ENCODE measurements at places on chromosomes 2 and 18.

DNA sequence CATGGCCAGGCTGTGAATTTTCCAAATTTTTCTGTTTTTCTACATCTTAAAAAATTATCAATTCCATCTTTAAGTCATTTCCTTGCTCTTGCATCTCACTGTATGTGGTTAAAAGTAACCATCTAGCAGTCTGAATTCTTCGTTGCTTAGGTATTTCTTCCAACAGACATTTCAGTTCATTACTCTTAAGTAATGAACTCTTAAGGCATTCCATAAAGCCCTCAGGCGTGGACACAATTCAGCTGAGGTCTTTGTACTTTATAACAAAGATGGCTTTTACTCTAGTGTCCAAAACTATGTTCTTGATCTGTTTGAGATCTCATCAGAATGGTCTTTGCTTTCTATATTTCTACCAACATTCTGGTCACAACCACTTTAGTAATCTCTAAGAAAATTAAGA is 253.9 kb upstream of the GCFC2 start:
- no peak for DNase-seq

DNA sequence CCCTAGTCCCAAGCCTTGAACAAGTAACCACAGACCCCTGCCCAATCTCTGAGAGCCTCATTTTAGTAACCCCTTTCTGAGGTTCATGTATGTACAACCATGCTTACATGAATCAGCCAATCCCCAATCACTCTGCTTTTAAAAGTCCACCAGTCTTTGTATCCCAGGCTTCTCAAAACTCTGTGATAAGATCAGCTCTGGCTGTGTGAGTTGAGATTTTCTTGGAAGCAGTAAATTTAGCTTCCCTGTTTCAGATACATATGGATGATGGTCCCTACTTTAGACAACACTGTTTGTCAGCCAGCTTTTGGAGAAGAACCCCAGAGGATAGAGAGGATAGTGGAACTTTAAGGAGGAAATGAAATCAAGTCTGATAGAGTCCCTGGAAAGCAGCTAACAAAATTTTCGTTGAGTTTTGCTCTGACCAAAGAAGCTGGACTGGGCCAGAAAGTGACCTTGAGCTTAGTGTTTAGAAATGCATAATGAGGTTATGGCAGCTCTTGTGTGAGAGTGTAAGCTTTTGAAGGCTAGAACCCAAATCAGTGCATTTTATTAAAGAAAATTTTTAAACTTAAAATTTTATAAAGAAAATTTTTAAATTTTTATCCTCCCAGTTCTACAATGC is 3.7 kb downstream of the ADNP2 start:
- DNase-seq = no peak

- DNase-seq = no peak
Observed at GRCh38 chr2:134087371-134087921, 166.4 kb upstream of the MGAT5 start.

DNA sequence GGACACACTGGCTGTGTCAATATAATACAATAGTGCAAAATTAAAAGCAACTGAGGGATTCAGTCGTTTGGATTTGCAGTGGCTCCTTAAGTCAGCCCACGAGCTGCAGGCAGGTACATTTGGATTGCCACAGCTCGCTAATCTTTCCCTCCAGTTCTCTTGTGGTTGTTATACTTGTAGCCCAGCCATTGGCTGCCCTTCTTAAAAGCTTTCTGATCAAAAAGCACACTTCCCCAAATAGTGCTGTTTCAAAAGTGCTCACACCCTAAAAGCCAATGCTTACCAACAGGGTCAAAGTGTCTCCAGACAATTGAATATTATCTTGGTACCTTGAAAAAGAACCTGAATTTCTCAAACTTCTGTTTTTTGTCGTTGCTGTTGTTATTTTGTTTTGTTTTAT is 404.7 kb upstream of the FAM98A start:
- no peak for DNase-seq

GRCh38 chr18:811182-811891 is 705 bp downstream of the YES1 start:
- DNase-seq = no peak
